ENCODE measurements at places on chromosomes 4 and X.

DNA sequence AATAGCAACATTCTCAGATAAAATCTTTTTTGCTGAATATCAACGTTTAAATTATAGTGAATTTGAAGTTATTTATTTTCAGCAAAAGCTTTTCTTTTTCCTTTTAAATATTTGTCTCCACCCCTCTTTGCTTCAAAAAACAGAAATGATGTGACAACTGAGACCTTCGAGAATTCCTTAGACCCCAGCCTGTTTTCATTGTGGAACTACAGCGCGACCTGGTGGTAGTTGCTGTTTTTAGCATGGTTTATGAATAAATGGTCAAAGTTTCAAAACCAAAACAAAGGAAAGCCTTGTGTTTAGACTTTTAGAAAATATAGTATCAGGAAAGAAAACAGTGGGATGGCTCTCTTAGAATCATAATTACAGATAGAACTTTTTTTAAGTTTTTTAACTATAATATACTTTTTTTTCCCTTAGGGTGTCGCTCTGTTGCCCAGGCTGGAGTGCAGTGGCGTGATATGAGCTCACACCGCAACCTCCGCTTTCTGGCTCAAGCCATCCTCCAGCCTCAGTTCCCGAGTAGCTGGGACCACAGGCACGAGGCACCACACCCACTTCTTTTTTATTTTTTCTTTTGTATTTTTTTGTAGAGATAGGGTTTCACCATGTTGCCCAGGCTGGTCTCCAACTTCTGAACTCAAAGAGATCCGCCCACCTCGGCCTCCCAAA, 26.8 kb upstream of the TMEM184C start:
- DNase-seq, result peak; percentile 70

DNA sequence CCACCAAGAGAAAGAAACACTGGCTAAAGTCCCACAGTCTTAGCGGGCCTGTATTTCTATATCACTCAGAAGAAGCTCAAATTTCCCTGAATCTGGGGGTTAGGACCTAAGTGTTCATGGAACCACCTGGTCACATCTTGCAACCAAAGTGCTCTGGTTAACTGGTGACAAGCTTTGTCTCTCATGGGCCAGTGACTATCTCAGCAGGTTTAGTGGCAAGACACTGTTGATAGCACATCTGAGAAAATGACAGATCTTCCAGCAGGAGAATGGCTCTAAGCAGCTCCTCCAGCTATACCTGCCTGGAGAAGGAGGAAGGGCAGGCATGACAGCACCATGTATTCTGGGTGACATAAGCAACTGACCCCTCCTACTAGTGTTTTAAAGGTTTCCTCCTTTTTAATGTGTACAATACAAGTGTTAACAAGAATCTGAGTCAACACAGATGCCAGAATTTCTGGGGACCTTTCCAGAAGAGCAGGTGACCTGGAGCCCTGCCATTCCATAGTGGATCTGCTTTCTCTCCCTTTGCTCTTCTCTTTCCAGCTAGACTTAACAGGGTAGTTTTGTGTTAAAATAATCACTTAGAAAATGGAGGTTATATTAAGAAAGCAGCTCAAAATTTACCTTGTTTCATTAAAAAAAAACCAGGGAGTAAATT, 17.3 kb upstream of the QRFPR start:
- no peak for DNase-seq

DNA sequence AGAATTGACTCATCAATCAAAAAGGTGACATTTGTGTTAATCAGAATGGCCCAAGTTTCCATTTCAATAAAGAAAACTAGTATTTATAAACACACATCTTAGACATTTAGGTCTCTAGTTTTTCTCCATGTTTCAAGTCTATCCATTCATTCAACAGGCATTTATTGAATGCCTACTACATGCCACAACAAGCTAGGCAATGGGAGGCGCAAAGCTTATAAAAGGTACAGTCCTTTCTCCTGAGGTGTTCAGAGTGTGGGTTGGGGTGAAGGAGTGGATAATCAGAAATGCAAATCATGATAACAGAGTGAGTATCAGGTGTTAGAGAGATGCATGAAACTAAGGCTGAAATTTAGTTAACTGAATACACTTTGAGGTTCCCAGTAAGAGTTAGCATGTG, 78.0 kb downstream of the HCCS start:
- no peak for DNase-seq

DNA sequence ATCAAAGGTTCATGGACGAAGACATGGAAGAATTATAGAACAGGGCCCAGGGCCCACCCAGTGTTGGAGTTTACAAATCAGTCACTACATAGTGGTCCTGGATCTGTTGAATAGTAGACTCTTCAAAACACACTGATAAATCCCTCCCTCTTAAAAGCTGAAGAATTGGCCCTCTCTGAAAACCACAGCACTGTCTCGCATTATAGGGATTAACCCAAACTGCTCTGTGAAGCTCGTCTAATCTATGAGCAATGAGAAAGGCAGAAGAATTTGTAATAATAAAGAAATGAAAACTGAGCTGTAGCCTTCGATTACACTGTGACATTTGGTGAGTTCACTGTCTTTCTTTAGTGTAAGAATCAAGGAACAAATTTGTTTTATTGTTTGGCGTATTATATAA, 92.5 kb upstream of the ZFP42 start:
- no peak for DNase-seq

GRCh38 chr4:10006231-10006600, 15.1 kb downstream of the SLC2A9 start:
- no peak for DNase-seq

- DNase-seq, result no peak
Observed at GRCh38 chr4:88037447-88037846, 30.0 kb downstream of the PKD2 start.

DNA sequence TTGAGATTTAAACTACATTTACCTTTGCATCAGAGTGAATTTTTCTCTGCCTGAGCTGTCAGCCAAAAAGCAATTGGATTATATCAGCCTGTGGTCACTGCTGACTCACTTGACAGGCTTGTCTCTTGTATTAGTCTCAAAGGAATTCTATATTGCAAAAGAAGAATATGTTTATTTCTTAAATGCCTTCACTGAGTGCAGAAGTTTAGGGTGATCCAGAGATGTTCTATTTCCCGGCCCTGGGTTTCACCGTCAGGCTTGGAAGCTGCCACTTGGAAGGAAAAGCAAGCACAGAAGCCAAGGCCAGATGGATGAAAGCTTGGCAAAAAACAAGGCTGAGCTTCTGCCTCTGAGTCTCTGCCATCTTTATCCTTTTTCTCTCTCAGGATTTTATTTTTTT, 80.9 kb downstream of the FAM114A1 start:
- no peak for DNase-seq

- DNase-seq, result no peak
Observed at GRCh38 chr4:2977211-2978088, 14.1 kb downstream of the GRK4 start.

DNA sequence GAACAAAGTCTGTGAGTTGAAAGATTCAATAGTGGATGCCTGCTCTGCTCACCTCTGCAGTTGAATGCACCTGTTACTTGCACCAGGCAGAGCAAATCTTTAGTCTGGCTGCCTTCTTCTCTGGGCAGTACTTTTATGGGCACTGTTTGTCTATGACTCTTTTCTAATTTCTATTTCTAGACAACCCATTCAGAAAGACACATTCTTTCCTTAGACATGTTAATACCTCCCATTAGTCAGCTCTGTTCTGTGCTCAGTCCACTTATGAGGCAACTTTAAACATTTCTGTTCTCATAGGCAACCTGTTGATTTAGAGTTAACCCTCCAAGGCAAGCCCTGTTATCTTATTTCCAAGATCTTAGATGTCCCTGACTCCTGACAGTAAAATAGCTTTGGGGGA, 108.9 kb downstream of the SYNPO2 start:
- no peak for DNase-seq

- peak; percentile 14 for DNase-seq
Observed at GRCh38 chr4:17647927-17648326, 33.5 kb downstream of the MED28 start.

DNA sequence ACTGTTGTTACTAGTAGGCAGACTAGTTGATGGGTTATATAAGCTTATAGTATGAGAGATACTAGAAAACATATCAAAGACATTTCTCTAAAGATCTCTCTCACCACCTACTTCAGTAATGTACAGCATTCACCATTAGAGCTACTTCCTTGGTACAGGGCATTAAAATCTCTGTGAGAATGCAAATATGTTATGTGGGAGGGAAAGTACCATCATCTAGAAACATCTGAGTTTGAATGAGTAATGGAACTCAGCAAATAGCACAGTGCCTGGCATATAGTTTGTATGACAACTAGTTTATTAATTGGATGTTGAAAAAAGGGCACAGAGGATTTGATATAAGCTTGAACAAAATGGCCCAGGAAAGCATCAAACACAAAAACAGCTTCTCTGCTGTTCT, 211.1 kb downstream of the GLUD2 start:
- DNase-seq, result no peak

DNA sequence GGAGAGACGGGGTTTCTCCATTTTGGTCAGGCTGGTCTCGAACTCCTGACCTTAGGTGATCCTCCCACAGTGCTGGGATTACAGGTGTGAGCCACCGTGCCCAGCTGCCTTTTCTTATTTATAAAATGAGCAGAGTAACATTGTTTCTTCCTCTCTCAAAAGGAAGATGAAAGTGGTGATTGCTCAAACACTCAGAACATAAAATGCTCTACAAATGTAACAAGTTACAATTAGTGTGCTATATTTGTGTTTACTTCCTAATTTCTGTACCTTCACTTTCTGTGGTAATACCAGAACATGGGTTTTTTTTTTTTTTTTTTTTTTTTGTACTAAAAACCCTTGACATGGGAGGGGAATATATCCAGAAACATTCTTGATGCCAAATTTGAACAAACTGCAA, 197.9 kb downstream of the MGST2 start:
- no peak for DNase-seq

- DNase-seq, result no peak
Observed at GRCh38 chr4:28435314-28435713, 1574.7 kb downstream of the STIM2 start.

DNA sequence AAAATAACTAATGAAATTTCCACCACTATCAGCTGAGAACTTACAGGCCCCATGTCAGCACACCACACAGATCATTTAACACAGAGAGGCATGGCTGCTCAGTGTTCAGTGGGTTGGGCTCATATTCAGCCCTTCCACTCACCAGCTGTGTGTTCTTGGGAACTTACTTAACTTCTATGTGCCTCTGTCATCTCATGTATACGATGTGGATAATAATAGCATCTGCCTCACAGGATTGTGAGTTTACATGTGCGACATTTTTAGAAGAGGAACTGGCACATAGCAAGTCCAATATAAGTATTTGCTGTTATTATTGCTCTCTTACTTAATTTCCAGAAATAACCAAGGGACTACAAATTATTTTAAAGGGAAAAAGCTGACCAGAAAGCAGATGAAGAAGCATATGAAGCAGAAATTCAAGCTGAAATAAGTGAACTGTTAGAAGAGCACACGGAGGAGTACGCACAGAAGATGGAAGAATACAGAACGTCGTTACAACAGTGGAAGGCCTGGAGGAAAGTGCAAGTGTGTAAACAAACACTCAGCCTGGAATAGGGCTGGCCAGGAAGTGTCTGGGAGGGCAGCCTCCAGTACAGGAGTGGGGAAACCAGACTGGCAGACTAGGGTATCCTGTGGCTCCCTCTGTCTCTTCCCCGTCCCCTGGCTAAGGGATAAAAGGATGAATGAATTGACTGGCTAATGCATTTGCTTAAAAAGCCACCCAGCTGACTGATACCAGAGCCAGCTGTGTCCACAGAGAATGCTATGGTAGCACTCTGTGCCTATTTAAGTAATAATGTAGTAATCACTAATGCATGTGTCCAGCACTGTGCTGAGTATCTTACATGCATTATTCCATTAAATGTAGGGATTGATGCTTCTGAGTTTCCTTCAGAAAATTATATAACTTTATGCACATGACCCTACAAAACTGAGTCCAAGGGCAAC, 67.1 kb downstream of the CC2D2A start:
- no peak for DNase-seq

DNA sequence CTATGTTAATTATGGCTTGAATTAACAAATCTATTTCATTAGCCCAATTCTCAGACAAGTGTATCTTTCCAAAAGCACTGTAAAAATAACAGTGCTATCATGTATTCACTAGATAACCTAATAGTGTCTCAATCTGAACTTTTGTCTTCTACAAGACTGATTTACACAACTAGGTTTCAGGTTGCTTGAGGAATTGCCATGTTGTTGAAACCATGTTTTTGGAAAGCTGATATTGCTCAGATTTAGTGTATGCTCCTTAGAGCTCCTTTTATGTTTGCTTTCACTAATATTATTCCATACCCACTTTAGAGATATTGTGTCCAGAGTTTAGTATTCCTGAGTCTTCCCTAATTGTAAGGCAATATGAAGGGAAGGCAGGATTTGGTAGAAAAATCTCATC, 70.6 kb downstream of the GPAT3 start:
- no peak for DNase-seq

- no peak for DNase-seq
Observed at GRCh38 chr4:76987153-76987591, 37.6 kb downstream of the SEPTIN11 start.

DNA sequence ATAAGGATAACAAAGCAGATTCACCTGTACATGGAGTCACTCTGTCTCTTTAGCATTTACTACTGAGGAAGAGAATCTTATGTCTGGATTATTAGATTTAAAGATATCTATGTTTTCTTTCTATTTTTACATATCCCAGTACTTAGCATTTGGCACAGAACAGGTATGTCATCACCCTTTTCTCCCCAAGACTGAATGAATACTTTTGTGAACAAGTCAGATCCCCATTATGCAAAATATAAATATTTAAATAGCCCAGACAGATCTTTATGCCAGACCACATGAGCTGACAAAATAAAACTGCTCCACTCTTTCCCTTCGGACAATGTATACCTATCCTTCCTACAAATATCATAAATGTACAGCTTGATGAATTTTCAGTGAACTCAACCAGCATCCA, 94.5 kb downstream of the CASK start:
- no peak for DNase-seq

GRCh38 chrX:39335513-39336235, 534.4 kb downstream of the MID1IP1 start:
- DNase-seq, result no peak

- no peak for DNase-seq
Observed at GRCh38 chrX:153878969-153879653, 6.9 kb downstream of the L1CAM start.

DNA sequence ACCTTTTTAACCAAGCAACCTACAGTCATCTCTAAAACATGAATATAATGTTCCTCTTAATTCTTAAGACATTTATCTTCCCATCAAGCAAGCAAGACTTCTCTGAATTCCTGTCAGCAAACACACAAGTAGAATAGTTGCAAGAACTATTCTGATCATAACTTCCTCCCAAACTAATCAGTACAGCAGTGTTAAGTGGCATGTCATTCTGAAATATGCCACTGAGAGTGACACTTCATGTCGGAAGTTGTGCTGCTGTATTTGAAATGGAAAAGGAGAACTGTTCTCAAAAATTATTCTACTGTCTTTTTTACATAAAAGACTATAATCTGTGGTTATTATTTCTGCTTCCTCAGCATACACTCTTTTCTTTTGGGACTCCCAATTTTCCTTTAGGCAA, 546.6 kb downstream of the PCDH18 start:
- DNase-seq, result no peak

DNA sequence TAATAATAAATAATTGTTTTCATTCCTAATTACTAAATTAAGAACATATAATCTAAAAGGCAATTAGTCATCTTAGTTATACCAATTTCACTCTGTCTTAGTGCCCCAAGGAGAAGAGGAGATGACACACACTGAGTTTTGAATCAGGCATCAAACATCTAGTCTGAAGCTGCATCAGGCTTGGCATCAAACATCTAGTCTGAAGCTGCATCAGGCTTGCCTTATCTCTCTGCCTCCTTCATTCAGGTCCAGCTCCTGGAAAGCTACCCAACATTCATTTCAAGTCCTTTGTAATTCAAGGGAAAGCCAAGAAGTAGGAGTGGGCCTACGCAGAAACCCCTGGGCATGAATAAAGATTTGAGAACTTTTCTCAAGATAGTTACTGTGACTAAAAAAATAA, 62.2 kb downstream of the SH3RF1 start:
- no peak for DNase-seq
